Hematopoietic multipotent progenitor cell treated with erythropoietin and hydrocortisone succinate and interleukin-3 and kit ligand, for 17 days (in vitro differentiated cells): ENCODE measurements at places on chromosomes 11 and 22.

- no peak for DNase-seq
Measured at GRCh38 chr11:48384670-48385069, 18.4 kb upstream of the OR4C5 start.

DNA sequence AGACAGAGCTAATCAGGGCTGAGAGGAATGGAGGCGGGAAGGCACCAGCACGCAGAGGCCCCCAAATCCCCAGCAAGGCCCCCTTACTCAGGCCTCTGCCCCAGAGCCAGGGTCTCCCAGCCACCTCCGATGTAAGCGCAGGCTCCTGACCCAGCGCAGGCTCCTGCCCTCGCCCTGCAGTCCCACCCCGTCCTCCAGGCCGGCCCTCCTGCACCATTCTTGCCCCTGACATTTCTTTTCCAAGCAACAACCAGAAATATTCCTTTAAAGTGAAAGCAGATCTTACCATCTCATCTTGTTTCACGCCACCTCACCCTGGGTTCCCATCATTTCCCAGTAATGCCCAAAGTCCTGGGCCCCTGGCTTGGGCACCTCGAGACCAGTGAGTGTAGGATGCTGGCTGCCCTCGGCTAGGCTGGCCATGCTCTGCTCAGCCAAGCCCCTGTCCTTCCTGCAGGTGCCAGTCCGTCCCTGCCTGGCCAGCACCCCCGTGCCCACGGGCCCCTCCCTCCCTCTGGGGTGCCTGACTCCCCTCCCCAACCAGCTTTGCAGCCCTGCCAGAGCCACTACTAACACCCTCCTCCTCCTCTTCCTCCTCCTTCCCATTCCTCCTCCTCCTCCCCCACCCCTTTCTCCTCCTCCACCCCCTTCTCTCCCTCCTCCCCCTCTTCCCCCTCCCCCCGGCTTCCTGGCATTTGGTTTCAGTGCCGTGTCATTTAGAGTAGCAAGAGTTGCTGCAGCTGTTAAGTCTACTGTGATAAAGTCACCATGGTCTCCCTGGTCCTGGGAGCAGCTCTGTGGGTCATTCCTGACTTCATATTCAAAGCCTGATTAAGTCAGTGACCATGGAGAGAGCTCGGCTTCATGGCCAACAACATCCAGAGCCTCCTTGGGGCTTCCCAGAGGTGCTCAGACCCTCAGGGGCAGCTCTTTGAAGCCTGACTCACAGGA, 78.7 kb downstream of the PIWIL3 start:
- DNase-seq: no peak

DNA sequence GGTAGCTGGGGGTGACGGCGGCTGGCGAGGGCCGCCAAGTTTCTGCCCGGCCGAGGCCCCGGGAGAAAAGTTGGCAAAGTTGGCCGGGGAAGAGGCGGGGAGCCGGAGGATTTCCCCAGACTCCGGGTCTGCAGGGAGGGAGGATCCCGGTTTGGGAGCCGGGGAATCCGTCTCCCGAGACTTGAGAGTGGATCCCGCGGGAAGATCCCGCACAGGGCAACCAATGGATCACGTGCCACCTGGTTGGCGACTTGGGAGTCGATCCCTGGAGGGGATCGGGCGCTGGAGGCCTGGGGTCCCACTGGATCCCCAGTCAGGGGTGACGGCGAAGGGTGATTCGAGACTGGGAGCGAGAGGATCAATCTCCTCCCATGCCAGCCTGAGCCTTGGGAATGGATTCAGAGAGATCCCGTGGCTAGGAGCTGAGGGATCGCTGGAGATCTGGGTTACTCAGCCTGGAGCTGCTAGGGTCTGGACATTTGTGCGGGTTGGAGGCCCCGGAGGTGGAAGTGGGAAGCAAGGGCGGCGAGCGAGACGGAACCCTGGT, 394 bp downstream of the KIAA1671 start:
- no peak for DNase-seq

DNA sequence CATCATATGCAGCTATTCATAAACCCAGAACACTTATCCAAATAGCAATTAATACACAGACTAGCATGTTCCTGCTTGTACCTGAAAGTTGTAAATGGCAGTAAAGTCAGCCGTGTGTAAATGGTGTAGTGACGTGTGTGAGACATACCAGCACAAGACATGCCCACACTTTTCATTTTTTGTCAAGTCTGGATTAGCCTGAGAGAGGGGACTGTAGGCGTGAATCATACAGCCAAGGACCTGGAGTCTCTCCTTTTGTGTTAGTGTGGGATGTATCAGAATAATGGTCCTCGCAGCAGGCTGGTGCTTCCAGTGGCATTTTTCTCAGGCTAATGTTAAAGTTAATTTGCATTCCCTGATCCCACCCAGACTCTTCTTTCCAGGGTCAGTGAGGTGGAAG, 116.8 kb upstream of the BMAL1 start:
- no peak for DNase-seq

- DNase-seq: no peak
Measured at GRCh38 chr22:40482886-40483285, 112.5 kb downstream of the SGSM3 start.

DNA sequence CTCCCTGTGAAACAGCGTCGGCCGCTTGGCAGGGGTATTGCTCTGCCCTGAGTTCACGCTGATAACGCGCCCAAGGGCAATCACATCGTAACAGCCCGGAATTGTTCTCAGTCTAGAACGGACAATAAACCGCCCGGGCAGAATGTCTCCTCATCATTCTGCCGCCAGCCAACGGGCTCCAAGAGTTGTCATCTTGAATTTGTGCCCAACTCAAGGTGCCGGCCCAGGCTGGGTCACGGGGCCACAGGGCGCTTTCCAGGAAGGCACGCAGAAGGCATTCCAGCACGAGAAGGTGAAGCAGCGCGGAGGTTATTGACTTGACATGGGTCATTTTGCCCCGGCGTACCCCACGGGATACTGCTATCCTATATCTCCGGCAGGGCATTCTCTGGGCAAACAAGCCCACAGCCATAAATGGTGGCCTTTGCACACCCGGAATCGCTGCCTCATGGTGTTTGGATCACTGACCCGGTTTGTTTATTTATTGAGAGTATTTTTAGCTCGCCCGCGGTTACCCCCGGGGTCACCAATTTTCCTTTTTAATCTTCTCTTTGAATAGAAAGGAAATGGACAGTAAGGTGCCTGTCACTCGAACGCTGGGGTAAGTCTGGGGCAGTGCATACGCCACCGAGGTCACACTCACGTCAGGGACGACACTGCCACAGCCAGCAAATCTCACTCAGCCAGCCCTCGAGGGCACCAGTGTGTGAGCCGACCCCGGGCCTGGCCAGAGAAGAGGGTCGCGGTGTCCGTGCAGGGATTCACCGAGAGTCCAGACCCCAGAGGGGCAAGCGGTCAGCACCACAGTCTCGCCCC, 72.4 kb upstream of the FGF3 start:
- DNase-seq: no peak

DNA sequence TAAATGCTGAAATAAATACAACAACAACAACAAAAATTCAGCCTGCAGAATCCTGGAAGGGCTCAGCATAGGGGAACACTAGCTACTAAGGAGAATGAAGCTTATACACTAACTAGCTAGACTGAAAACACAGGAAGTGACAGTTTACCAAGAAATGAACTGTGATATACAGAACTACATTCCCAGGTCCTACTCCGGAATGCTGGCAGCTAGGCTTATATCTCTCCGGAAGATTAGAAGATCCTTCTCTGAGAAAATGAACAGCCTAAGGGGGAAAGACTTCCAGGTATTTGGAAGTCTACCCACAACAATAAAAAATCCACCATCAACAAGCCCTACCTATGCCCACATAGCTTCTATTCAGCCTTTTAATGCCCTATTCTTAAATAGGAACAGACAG, 31.0 kb downstream of the CCDC34 start:
- no peak for DNase-seq

- no peak for DNase-seq
Measured at GRCh38 chr11:116193321-116194131, 579.3 kb downstream of the BUD13 start.

GRCh38 chr11:133988686-133989410, 32.1 kb upstream of the IGSF9B start:
- no peak for DNase-seq
